Thoracic aorta (tissue), 2 donors: ENCODE measurements at places on chromosomes 12 and 14.

- no peaks in the 10 kb centered on the region for H3K36me3 ChIP-seq
- H3K4me1 ChIP-seq: no peaks in the 10 kb centered on the region
- no peak for DNase-seq
Measured at GRCh38 chr14:103788086-103788485, 59.3 kb downstream of the PPP1R13B start.

DNA sequence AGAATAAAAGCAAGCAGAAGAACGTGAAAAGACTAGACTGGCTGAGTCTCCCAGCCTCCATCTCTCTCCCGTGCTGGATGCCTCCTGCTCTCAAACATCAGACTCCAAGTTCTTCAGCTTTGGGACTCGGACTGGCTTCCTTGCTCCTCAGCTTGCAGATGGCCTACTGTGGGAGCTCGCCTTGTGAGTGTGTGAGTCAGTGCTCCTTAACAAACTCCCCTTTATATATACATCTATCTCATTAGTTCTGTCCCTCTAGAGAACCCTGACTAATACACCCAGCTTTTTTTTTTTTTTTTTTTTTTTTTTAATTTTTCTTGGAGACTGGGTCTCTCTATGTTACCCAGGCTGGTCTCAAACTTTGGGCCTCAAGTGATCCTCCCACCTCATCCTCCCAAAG is 46.9 kb downstream of the ACTN1 start:
- no peak overlapping the region for H3K4me3 ChIP-seq
- DNase-seq: no peak
- no peaks in the 10 kb centered on the region for H3K27me3 ChIP-seq
- peak overlapping the region; percentile 92 for H3K27ac ChIP-seq

DNA sequence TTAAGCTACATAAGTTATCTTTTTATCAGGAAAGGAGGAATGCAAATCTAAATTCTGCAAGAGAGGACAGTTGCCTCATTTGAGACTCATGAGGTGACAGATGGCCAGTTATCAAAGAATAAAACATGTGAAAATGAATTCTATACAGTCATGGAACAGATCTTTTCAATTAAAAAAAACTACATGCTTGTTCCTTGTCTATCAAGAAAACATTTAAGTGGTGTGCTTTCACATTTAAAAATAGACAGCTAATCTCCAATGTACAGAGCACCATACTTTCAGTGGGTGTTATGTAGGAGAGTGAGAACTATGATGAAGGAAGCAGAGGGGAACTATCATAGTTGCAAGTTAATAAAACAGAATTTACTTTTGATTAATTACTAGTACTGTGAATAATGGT is 76.7 kb upstream of the TTC7B start:
- no peaks in the 10 kb centered on the region for H3K36me3 ChIP-seq
- no peaks in the 10 kb centered on the region for H3K27me3 ChIP-seq
- H3K4me1 ChIP-seq: no peaks in the 10 kb centered on the region

- no peak for DNase-seq
- no peak overlapping the region for H3K4me3 ChIP-seq
- no peaks in the 10 kb centered on the region for H3K4me1 ChIP-seq
- no peak overlapping the region for H3K27ac ChIP-seq
- no peaks in the 10 kb centered on the region for H3K27me3 ChIP-seq
- no peaks in the 10 kb centered on the region for H3K36me3 ChIP-seq
Measured at GRCh38 chr14:66359500-66359899, 126.7 kb upstream of the CCDC196 start.

DNA sequence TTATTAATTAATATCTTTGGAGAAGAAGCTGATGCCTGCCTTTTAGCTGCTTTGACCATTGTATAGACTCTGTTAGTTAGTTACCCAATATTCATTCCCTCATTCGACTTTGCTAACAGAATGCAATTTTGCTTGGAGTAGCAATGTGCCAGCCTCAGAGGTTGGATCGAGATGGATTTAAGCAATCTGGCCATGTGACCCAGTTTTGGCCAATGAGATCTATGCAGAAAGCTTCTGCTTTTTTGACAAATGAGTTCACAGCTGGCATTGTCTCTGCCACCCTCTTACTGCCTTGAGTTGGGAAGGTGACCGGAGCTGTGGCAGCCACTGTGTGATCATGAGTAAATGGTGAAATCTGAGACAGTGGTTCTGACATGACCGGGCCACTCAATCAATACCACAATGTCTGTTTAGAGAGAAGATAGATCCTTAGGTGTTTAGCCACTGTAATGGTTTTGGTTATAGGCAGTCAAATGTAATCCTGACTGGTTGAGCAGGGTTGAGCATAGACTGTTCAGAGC is 74.9 kb upstream of the MED13L start:
- H3K4me1 ChIP-seq: peaks cover 7% of the 10 kb centered on the region
- no peak overlapping the region for H3K4me3 ChIP-seq
- H3K27me3 ChIP-seq: no peaks in the 10 kb centered on the region
- DNase-seq: no peak
- no peaks in the 10 kb centered on the region for H3K36me3 ChIP-seq

DNA sequence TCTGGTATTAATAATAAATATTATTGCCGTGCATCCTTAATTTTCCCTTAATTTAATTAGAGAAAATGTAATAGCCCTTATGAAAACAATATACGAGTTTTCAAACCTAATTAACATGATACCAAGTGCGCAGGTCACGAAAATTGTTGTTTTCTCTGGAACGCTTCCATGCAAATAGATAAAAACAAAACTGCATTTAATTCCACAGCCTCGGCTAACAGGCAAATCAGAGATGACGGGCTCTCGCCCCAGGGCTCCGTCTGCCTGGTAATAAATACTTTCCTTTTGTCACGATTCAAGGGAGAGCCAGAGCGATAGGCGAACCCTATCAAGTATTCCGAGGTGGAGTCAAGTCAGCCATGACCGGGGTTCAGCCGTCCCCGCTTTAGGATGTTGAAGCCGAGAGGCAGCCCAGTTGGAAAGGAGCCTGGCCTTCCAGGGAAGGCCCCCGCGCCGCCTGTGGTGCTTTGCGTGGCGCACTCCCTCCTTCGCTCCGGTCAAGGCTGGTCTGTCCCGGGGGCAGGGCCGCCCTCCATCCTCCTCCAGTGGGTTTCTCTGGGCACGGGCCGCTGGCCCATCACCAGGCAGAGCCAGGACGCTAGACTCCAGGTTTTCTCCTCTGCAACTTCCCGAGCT is 137.8 kb upstream of the GSC start:
- H3K4me1 ChIP-seq: no peaks in the 10 kb centered on the region
- no peak overlapping the region for H3K4me3 ChIP-seq
- no peaks in the 10 kb centered on the region for H3K27me3 ChIP-seq
- H3K36me3 ChIP-seq: no peaks in the 10 kb centered on the region
- DNase-seq: no peak

DNA sequence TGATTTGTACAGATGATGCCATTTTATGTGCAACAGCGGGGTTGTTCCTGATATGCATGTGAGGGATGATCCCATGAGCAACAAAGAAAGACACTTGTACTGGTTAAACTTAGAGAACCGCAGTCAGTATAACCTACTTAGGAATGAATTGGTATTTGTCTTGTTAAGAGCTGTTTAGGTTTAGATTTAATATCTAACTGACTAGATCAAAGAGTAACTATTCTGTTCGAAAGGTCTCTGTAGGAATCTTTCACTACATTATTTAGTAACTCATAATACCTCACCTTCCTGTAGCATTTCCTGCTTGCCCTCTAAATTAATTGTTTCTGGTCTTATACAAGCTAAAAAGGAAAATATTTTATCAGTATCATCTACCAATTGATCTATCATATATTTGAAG is 350.4 kb downstream of the TRHDE start:
- no peaks in the 10 kb centered on the region for H3K27me3 ChIP-seq
- no peak overlapping the region for H3K27ac ChIP-seq
- no peak for DNase-seq
- H3K4me1 ChIP-seq: no peaks in the 10 kb centered on the region
- H3K4me3 ChIP-seq: no peak overlapping the region
- no peaks in the 10 kb centered on the region for H3K36me3 ChIP-seq

GRCh38 chr12:128807161-128807724 is 16.5 kb downstream of the SLC15A4 start:
- peaks cover 48% of the 10 kb centered on the region for H3K4me1 ChIP-seq
- DNase-seq: no peak
- H3K27me3 ChIP-seq: no peaks in the 10 kb centered on the region
- H3K27ac ChIP-seq: no peak overlapping the region
- peaks cover 23% of the 10 kb centered on the region for H3K36me3 ChIP-seq

DNA sequence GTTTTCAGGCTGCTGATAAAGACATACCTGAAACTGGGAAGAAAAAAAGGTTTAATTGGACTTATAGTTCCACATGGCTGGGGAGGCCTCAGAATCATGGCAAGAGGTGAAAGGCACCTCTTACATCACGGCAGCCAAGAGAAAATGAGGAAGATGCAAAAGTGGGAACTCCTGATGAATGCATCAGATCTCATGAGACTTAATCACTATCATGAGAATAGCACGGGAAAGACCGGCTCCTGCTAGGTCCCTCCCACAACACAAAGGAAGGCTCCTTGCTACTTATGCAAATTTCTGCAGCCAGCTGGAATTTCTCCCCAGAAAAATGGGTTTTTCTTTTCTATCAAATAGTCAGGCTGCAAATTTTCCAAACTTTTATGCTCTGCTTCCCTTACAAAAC is 174.1 kb upstream of the RMST start:
- no peaks in the 10 kb centered on the region for H3K36me3 ChIP-seq
- H3K4me1 ChIP-seq: no peaks in the 10 kb centered on the region
- no peak for DNase-seq
- H3K4me3 ChIP-seq: no peak overlapping the region
- H3K27ac ChIP-seq: no peak overlapping the region

DNA sequence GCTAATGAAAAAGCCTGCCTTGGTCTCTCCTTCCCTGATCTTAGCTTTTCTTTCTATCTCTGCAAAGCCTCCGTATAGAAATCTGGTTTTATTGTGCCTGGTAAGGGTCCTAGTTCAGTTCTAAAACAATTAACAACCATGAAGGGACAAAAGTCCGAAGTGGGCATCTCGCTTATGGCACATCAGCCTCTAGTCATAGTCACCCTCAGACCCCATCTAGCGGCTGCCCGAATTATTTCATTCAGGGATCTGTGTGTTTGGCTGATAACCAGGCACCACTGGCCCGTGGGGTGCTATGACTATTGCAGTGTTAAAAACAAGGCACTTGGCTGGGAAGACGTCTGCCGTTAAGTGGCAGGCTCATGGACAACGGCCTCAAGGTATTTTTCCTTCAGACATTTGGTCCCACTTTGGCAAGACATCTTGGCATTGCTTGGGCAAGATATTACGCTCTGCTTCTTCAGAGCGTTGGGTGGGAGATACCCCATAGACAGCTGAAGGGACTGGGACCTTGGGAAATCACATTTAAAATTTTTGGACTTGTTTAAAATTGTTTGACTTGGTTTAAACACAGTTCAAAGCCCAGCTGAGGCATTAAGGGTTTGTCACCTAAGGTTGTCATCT is 87.1 kb downstream of the SINHCAF start:
- peak; percentile 31 for DNase-seq
- H3K27ac ChIP-seq: no peak overlapping the region
- peak overlapping the region; percentile 54 for H3K4me3 ChIP-seq
- no peaks in the 10 kb centered on the region for H3K4me1 ChIP-seq
- no peaks in the 10 kb centered on the region for H3K36me3 ChIP-seq

GRCh38 chr12:63822352-63822751 is 22.1 kb upstream of the SRGAP1 start:
- no peaks in the 10 kb centered on the region for H3K27me3 ChIP-seq
- H3K27ac ChIP-seq: no peak overlapping the region
- no peak for DNase-seq
- H3K36me3 ChIP-seq: no peaks in the 10 kb centered on the region
- H3K4me3 ChIP-seq: peak overlapping the region; percentile 83
- H3K4me1 ChIP-seq: no peaks in the 10 kb centered on the region

DNA sequence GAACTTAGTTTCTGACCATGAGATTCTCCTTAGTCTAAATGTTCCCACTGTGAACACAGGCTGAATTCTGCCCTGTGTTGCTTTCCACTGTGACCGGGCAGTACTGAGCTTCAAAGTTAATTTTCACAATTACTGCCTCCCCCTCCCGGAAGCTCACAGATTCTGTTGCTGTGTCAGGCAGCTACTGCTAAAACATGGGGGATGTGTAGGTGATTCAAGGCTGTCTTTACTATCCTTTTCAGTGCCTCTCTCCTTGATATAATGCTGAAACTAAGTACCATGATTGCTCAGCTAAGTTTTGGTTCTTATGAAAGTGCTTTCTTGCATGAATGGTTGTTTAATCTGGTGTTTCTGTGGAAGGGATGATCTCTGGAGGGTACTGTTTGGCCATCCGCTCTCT is 428.3 kb upstream of the NOVA1 start:
- H3K27me3 ChIP-seq: no peaks in the 10 kb centered on the region
- H3K4me1 ChIP-seq: no peaks in the 10 kb centered on the region
- DNase-seq: no peak
- no peak overlapping the region for H3K27ac ChIP-seq
